ENCODE measurements at places on chromosomes 4 and X.

- no peak for DNase-seq
These were observed 15.7 kb downstream of the C1QTNF7 start for GRCh38 chr4:15443371-15444160.

GRCh38 chrX:41491267-41492004 lies 44.3 kb downstream of the NYX start:
- DNase-seq: no peak

DNA sequence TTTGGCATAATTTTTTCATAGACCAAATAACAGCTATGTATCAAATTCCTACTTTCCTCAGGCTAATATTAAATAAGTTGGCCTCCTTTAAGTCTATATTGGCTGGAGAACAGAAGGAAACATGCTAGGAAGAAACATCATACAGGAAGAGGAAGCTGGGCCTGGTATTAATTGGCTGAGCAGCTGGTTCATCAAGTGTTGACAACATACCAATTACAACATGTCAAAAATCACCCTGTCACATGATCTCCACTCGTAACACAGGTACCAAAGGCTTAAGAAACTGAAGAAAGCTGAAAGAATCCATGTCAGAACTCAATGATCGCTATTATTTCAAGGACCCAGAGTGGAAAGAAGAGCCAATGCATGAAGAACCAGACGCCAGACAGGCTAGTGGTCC lies 10.5 kb downstream of the WDFY3 start:
- DNase-seq: no peak

GRCh38 chrX:39532761-39533160 lies 565.0 kb downstream of the BCOR start:
- no peak for DNase-seq

- no peak for DNase-seq
These were observed 31.7 kb downstream of the USP9X start for GRCh38 chrX:41116948-41117347.

DNA sequence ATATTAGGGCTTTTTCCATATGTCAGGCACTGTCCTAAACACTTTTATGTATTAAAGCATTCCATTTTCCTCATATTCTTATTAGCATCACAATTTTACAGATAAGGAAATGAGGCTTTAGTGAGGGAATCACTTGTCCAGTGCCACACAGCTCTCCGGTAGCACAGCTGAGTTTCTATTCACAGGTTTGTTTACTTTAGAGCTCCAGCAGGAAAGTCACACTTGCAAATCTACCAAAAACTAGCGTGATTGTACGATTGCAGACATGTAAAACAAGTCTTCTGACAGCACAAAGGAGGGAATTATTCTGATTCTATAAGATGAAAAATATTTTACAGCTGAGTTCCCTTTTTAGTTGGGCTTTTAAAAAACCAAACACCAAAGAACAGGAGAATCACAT lies 472.1 kb downstream of the TMA16 start:
- DNase-seq: no peak

DNA sequence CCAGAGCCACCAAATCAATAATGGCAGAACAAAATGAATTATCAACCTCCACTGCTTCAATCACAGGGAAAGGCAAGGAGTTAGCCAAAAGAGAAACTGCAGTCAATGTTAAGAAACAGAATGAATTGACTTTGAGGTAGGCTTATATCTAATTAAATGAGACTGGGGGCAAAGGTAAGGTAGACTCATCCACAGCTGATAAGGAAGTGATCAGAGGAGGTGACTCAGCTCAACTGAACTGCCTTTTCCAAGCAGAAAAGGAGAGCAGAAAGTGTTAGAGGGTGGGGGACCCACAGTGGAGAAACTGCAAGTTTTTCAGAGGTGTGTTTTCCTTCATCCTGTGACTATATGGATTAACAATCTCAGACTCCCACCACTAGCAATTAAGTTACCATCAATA lies 345.8 kb upstream of the PPARGC1A start:
- no peak for DNase-seq

GRCh38 chrX:37812110-37812509 lies 32.3 kb downstream of the CYBB start:
- DNase-seq: no peak

DNA sequence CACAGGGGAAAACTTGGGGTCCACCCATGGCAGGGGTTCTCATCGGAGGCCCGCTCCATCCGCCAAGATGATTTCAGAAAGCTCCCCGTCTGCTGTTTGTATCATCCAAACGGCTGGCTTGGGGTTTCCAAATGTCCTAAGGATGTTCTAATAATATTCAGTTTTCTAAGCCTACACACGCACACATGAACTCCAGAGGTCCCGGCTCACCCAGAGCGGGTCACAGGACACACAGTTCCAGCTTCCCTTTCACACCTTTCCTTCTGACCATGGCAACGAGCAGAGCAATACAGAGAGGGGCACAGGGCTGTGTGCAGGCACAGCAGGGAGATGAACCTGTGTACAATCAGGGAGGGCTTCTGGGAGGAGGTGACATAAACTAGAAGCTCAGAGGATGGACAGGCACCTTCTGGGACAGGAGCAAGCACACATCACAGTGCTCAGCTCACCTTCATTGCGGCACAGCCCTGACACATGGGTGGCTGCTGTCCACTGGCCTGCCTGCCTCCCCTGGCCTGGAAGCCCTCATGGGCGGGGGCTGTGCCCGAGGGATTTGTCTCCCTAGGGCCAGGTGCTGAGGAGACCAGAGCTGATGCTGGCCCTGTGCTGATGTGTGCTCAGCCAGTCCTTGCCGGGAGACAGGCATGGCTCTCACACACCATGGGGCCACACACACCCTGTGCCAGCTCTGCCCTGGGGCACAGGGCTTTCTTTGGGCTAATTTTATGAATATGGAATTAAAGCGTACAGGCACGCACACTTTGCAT lies 44.8 kb downstream of the ABLIM2 start:
- no peak for DNase-seq

DNA sequence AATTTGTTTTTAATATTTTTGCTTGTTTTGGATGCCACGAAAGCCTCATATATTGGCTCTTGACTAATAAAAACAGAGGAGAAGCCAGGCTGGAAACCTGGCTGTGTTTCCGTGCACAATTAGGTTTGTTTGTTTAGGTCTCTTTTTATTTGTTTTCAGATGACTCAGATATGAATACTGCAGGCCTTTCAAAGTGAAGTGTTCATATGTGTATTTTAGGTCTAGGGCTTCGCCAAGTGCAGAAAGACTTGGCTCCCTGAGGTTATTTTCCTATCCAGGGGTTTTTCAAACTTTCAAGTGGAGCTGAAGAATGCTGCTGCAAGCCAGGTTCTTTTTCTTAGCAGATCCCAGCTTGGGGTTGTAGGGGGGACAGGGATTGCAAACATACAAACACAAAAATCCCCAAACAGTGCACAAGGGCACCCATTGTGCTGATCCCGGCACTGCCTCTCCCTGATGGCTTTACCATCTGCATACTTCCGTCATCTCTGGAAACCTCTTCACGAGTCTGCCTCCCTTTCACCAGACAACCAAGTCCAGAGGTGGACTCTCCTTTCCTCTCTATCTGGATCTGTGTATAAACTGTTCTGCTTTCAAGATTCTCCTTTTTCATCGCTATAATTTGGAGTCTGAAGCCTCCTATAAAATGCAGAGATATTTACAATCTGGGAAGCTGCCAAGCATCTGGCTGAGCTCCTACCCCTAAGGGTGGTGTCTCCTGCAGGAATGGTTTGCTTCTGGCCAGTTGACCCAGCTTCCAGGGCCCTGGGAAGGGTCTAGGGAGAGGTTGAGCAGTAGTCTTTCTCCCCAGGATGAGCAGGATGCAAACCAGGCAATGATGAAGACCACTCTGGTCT lies 108.6 kb downstream of the SMIM20 start:
- no peak for DNase-seq

DNA sequence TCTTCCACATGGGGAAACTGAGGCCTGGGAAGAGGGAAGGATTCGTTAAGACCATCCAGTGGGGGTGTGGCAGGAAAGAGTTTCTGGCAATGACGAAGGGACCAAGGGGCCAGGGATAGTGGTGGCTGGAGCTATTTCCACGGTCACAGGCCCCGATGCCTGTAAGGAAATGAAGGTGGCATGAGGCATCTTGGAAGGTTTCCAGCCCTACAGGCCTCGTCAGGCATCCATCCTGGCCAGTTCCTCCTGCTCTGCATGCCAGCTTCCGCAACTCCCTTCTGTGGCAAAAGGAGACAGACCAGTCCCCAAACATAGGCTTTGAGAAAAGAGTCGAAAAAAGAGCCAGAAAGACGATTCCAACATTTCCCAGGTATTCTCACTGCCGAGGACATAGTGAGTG lies 9.2 kb upstream of the C4orf50 start:
- DNase-seq: no peak

GRCh38 chr4:112152521-112152920 lies 7.3 kb downstream of the FAM241A start:
- no peak for DNase-seq
